ENCODE measurements at places on chromosomes 3 and 15.

GRCh38 chr3:57596495-57597126 is 533 bp downstream of the ARF4 start:
- DNase-seq = peak; percentile 31

DNA sequence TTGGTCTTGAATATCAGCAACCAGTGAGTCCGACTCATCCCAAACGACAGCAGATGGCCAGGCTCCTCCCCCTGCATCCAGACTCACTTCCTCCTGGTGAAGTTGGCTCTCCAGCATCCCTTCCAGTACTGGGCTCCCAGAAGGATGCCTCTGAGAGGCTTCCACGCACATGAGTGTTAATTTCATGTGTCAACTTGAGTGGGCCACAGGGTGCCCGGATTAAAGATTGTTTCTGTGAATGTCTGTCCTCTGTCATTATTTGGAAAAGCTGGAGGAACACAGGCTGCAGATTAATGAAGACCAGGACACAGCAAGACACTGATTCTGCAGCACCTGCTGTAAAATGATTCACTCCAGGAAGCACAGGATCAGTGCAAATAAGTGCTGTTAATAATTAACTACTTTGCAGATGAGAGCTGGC is 99.8 kb downstream of the ATP10A start:
- DNase-seq = no peak

- no peak for DNase-seq
Observed at GRCh38 chr3:5347486-5347885, 160.0 kb downstream of the EDEM1 start.

GRCh38 chr3:11991751-11992150 is 12.4 kb upstream of the SYN2 start:
- DNase-seq = no peak

- no peak for DNase-seq
Observed at GRCh38 chr3:46935168-46935858, 41.2 kb downstream of the CCDC12 start.

- DNase-seq = no peak
Observed at GRCh38 chr3:16429086-16429485, 84.4 kb downstream of the RFTN1 start.

GRCh38 chr3:97495896-97496295 is 268.7 kb upstream of the ARL6 start:
- DNase-seq = no peak

GRCh38 chr15:64454282-64454681 is 6.1 kb upstream of the ZNF609 start:
- DNase-seq = no peak

DNA sequence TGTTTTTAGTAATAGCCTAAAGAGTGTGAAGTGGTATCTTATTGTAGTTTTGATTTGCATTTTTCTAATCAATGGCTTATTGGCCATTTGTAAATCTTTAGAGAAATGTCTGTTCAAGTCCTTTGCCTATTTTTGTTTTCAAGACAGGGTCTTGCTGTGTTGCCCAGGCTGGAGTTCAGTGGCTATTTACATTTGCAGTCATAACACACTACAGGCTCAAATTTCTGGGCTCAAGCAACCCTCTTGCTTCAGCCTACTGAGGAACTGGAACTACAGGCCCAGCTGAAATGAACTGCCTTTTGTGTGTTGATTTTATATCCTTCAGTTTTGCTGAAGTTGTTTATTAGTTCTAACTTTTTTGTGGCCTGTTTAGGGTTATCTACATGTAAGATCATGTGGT is 27.9 kb downstream of the BSN start:
- DNase-seq = no peak

DNA sequence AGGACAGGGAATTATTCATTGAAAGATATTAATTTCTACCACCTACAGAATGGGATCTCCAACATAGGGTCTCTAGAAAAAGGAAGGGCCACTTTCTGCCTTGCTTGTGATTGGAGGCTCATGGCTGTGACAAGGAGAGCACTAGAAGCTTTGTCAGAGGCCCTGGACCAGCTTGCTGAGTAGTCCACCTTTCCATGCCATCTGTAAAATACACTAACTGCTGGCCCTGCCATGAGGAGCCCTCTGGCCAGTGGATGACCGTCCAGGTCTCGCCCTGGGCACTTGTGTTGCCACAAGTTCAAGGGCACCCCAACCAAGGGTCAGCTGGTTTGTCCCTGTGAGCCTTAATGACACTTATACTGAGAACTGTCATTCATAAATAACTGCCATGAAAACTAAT is 1.6 kb upstream of the SYNM start:
- DNase-seq = no peak

GRCh38 chr3:156187146-156187769 is 66.9 kb downstream of the KCNAB1 start:
- no peak for DNase-seq

GRCh38 chr3:186213946-186214345 is 105.1 kb upstream of the ETV5 start:
- DNase-seq = no peak

- DNase-seq = no peak
Observed at GRCh38 chr3:138066383-138066782, 49.0 kb downstream of the DZIP1L start.

GRCh38 chr15:95972812-95973211 is 357.7 kb upstream of the NR2F2 start:
- DNase-seq = no peak

GRCh38 chr3:45440562-45440961 is 52.2 kb downstream of the LARS2 start:
- DNase-seq = no peak

DNA sequence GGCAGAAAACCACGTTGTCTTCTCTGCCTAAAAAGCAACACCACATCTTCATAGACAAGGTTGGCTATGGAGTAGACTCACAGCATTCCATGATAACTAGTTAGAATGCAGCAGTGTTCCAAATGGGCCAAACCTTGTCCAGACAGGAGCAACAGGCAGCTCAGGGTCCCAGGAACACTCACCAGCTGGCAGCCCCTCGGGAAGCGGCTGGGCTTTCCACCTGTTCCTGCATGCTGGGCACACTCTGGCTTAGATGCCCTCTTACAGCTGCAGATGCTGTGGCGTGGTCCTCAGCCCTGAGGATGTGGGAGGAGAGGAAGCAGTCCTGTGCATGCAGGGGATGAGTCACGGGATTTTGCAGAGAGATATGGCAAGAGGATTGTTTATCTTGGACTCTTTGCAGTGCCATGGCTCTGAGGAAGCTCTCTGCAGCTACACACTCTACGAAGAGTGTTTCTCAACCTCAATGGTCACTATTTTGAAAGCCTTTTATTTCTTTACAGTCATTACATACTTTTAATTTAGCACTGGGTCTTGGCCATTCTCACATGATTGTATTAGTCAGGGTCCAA is 11.3 kb downstream of the NRROS start:
- DNase-seq = no peak

GRCh38 chr3:17592956-17593355 is 149.5 kb downstream of the TBC1D5 start:
- DNase-seq = no peak
